ENCODE measurements at places on chromosomes 11 and 22.

GRCh38 chr22:45064313-45065278, 54.8 kb upstream of the PHF21B start:
- DNase-seq, result no peak

- no peak for DNase-seq
Measured at GRCh38 chr11:25602149-25602548, 729.8 kb upstream of the ANO3 start.

DNA sequence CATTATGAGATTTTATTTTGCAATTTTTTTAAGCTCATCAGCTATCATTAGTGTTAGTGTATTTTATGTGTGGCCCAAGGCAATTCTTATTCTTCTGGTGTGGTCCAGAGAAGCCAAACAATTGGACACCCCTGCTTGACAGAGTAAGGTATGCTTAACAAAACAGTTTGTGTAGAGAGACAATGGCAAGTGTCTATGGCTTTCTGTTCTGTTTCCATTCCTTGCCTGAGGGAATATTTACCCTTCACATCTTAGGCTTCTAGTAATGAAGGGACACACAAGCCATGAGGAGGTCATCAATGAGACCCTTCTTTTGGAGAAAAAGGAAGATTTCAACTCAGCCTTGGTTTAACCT, 1278.4 kb upstream of the TENM4 start:
- no peak for DNase-seq

DNA sequence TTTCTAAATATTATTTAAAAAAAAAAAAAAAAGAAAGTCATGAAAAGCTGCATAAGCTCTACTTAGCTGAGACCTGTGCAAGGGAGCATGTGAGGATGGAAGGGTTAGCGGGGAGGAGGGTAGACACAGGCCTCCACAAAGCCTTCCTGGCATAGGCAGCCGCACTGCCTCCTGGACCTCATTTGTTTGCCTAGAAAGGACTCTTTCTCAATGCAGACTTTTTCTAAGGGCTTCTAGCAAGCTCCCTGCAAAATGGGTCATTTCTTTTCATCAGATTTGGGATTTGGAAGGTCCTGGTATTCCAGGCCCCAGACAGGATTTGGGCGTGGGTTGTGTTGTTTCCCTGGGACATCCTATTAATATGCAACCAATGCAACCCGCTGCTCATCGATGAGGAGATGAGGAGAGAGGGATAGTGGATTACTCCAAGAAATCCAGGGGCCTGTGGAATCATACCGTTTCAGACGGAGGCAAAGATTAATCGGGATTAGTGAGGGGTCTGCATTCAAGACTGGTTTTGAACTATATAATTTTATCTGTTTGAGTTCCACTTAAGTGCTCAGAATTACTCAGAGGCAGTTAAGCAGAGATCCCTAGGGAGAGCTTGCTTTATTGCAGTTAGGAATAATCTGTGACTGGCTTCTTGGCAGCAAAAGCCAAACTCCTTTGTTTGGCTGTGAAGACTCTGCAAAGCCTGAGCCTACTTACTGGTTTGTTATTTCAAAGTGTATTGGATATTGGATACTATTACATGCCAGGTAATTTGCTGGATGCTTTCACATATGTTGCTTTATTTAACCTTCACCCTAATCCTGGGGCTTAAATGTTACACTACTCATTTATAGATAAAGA, 106.9 kb upstream of the NAV2 start:
- peak; percentile 30 for DNase-seq

GRCh38 chr22:24976442-24977218, 24.1 kb downstream of the KIAA1671 start:
- DNase-seq, result no peak

DNA sequence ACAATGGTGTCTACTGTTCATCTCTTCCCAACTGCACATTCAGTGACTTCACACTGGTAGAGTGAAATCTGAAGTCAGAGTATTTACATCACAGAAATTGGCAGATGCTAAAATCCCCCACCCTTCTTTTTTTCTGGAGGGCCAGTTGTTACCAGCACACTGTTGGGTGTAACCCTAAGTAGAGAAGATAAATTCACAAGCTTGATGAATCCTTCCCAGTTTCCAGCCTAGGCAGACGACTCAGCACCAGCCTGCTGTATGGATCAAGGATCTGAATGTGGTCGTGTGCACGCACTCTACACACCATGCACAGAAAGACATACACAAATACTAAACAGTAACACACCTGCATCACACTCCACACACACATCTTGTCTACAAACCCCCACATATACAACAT, 46.0 kb downstream of the ARRB1 start:
- no peak for DNase-seq

GRCh38 chr22:37163575-37164504, 14.1 kb upstream of the IL2RB start:
- no peak for DNase-seq

DNA sequence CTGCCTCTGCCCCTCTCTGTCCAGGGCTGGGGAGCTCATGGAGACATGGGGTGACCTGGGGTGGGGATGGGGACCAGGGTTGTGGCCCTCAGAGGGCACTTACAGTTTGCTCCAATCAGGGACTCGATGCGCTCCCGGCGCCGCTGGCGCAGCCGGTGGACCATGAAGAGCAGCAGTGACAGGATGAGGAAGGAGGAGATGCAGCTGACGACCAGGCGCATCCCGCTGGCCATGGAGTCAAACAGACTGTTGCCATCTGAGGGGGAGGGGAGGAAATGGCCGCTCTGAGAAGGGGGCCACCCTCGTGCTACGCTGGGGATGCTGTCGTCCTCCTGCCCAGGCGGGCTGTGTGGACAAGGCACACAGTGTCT, 80.5 kb downstream of the DGCR2 start:
- no peak for DNase-seq

DNA sequence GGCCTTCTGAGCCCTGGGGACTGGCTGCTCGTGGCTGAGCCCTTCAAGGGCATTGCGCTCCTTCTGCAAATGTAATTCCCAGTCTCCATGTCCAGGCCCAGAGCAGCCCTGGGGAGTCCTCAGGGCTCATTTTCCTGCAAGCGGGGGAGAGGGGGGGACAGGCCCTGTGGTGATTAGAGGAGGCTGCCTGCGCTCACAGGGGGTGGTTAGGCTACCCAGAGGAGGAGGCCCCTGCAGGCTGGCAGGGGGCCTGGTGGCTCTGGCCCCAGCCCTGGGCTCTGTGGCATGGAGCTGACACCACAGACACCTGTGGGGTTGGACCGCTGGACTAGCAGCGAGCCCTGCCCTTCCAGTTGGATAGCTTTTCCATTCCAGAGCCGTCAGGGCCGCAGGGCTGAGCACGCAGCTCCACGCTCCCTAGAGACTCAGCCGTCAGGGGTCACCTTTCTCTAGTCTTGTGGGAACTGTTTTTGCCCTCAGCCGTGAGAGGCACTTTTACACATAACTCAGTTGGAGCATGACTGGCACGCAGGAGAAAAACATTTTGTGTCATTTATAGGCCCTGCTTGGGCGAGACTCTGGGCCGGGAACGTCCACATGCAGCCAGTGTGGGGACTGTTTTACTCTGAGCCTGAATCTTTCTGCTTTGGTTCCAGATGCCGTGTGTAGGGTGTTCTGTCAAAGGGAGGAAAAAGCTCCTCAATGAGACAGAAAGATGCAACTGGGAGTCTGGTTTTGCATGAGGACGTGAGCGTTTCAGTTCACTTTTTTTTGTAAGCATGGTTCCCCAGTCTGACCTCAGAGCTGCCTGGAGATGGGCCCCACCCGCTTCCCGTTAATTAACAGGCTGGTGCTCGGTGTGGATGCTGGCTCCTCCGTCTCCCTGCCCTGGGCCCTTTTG, 58.1 kb downstream of the LRP5 start:
- peak; percentile 28 for DNase-seq

- DNase-seq, result no peak
Measured at GRCh38 chr11:2424811-2425495, 19.4 kb downstream of the TRPM5 start.

DNA sequence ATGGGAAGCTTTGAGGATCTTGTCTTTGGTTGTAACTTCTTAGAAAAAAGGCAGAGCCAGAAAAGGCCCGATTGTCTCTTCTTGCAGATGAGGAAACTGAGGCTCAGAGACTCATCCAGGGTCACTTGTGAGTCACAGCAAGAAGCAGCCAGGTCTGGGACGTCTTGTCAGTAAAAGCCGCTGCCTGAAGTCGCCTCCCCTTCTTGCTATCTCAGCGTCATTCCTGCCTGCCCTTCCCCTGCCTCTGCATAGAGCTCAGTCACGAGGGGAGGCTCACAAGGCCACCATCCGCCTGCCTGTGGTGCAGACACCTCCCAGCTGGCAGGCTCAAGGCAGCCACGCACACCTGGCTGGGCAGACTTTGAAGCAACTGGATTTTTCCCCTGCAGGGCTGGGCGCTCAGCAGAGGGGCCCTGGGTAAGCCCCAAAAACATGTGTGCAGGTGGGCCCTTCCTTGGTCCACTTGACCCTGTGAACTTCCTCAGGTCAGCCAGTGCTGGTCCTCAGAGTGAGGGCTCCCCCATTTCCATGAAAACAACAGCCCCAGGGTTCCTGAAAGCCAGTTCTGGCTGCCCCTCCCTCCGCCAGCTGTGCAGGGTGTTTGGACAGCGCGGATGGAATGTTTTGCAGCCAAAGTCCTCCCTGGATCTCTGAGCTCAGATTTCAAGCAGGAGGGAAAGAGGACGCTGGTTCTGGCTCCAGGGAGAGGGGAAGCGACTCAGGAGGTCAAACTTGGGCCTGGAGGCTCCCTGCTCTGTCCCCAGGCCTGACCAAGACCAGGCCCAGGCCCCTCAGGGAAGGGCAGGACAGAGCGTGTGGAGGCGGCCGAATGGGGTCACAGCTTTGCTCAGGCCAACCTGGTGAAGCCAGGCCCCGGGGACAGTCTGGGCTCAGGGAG, 6.0 kb upstream of the RAB3IL1 start:
- no peak for DNase-seq

DNA sequence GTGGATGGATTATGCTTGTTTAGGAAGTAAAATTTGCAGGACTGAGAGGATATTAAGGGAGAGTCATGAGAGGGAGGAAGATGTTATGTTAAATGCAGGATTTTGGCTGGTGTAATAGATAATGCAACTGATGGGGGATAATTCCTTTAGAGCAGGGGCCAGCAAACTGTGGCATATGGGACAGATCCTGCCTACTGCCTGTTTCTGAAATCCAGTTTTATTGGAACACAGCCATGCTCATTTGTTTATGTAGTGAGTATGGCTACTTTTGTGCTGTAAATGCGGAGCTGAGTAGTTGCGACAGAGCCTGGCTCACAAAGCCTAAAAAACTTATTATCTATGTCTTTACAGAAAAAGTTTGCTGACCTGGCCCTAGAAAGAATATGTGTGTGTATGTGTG, 66.6 kb upstream of the MPPED2 start:
- no peak for DNase-seq

DNA sequence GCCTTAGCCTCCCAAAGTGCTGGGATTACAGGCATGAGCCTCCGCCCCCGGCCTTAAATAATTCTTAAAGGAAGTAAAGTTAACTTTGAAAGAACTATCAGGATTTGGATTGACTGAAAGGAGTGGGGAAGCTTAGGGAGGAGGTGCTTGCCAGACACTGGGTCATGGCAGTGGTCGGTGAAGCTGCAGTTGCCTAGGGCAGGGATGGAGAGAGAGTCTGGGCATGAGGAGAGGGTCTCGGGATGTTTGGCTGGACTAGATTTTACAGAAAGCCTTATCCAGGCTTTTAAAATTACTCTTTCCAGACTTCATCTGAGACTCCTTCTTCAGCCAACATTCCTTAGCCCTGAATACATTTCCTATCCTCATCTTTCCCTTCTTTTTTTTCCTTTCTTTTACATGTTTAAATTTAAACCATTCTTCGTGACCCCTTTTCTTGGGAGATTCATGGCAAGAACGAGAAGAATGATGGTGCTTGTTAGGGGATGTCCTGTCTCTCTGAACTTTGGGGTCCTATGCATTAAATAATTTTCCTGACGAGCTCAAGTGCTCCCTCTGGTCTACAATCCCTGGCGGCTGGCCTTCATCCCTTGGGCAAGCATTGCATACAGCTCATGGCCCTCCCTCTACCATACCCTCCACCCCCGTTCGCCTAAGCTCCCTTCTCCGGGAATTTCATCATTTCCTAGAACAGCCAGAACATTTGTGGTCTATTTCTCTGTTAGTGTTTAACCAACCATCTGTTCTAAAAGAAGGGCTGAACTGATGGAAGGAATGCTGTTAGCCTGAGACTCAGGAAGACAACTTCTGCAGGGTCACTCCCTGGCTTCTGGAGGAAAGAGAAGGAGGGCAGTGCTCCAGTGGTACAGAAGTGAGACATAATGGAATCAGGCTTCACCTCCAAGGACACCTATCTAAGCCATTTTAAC, at the start of gene NNMT:
NNMT (plus strand) TSS at position 724 of the 929 bp plus-strand sequence; CDS start at position 882, 158 bp downstream.
- DNase-seq, result peak; percentile 16

DNA sequence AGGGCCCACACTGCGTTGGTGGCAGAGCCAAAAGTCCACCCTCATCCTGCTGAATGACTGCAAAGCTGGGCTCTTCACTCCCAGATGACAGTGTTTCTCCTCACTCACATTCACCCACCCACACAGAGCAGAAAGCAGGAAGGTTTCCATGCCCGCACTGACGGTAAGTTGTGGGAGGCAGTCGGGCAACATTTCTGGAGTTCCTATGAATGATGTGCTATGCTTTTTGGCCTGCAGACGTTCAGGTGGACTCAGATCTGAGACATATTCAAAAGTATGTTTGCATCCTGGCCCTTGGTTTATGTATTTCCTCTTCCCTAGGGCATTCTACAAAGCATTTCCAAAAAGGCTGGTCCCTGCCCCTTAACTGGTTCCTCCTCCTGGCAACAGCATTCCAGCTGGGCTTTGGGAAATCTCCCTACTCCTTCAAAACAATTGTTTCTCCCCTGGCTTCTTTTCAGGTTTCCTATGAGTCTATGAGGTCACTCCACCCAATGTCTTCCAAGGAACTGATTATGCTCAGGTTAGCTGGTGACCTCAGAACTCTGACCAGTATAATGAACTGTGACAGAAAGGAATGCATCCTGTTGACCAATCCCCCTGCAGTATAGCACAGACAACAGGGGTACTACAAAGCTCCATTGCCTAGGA, 36.4 kb downstream of the PACSIN2 start:
- DNase-seq, result peak; percentile 65

DNA sequence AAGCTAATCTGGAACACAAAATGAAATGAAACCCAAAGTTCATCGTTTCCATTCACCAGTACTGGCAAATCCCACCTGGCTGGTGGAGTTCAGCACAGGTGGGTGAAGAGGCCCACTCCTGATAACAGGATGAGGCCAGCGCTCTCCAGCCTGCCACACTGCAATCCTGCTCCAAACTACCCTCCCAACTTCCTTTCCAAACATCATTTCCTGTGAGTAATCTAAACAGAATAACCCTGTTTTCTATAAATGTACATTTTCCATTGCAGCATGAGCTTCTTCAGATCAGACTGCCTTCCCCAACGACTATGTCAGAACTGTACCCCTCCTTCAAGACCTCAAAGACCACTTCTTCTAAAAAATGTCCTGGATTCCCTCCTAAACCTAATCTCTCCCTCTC, 15.9 kb upstream of the NFRKB start:
- no peak for DNase-seq
